ENCODE measurements at places on chromosomes 6 and 20.

DNA sequence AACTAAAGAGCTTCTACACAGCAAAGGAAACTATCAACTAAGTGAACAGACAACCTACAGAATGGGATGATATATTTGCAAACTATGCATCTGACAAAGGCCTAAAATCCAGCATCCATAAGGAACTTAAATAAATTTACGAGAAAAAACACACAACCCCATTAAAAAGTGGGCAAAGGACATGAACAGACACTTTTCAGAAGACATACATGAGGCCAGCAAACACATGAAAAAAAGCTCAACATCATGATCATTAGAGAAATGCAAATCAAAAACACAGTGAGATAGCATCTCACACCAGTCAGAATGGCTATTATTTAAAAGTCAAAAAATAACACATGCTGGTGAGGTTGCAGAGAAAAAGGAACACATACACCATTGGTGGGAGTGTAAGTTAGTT is 24.5 kb downstream of the AGPAT4 start:
- no peak for DNase-seq

GRCh38 chr6:52538252-52538900 is 38.5 kb downstream of the TRAM2 start:
- no peak for DNase-seq

GRCh38 chr6:93418408-93419303 is 703 bp downstream of the EPHA7 start:
- no peak for DNase-seq

DNA sequence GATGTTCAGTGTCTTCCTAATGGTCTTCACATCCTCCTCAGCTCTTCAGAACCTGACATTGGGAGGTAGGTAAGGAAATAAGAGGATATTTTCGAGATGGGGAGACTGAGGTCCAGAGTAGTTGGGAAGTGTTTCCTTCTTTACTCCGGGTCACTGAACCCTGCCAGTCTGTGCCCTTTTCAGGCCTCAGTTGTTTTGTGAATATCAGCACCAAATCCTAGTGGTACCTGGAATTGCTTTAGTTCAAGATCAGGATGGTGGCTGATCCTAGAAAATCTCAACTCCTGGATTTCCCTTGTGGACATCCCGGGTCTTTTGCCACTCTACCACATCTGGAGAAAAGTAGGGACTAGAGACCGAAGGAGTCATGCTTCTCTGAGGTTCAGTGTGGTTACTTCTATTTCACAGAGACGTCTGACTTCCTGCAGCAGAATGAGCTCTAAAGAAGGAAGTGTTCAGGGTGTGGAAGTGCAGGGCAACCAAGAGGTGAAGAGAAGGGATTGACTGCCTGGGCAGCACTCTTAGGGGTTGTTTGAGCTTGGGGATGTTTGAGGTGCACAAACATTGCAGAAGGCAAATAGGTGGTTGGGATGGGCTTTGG is 995 bp downstream of the STK4 start:
- DNase-seq = no peak
